Natural killer cell (primary cell): ENCODE measurements at places on chromosomes 1 and 21. TPM values are rescaled to one million over a fixed set of nuclear protein-coding genes. Genes with fewer than 3 reads are reported as not detected.

MAEL gene
- total RNA-seq = not detected

DNA sequence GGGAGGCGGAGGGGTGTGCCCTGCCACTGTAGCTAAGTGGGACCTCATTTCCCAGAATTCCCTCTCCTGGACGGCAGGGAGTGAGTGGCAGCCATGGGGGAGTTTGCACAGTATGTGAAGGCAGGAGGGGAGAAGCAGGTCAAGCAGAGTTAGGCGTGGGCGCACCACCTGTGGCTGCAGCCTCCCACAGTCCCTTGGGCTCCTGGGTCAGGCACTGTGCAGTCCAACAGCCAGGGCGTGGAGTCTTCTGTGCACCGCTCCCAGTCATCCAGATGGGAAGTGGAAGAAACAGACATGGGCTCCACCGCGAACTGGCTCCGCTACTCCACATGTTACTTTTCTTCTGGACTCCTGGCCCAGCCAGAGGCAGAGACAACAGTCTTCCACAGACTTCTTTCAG lies 85.4 kb upstream of the TIAM1 start:
- no peak overlapping the region for H3K4me3 ChIP-seq
- no peak overlapping the region for H3K27ac ChIP-seq
- no peaks in the 10 kb centered on the region for H3K4me1 ChIP-seq
- H3K36me3 ChIP-seq = no peaks in the 10 kb centered on the region

DNA sequence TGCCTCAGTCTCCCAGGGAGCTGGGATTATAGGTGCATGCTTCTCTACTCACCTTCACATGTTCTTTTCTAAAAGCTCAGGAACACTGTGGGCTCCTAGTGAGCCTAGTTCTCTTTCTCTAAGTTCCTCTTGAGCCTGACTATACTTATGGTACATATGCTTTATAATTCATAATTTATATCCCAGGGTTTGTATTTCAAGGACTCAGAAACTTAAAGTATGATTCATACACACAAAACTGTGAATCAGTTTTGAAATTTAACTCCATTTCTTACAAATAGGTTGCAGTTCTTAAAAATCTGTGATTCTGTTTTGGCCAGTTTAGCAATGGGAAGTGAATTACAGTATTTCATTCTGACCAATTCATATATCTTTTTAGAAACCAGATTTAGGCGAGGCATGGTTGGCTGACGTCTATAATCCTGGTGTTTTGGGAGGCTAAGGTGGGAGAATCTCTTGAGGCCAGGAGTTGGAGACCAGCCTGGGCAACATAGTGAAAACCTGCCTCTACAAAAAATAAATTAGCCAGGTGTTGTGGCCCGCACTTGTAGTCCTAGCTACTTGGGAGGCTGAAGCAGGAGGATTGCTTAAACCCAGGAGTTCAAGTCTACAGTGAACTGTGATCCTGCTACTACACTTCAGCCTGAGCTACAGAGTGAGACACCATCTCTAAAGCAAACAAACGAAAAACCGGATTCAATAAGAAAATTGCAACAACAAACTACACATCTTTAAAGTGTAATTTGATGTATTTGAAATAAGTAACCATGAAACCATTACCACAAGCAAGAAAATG lies 15.6 kb downstream of the RASAL2 start:
- H3K27ac ChIP-seq = no peak overlapping the region
- no peaks in the 10 kb centered on the region for H3K4me1 ChIP-seq

DNA sequence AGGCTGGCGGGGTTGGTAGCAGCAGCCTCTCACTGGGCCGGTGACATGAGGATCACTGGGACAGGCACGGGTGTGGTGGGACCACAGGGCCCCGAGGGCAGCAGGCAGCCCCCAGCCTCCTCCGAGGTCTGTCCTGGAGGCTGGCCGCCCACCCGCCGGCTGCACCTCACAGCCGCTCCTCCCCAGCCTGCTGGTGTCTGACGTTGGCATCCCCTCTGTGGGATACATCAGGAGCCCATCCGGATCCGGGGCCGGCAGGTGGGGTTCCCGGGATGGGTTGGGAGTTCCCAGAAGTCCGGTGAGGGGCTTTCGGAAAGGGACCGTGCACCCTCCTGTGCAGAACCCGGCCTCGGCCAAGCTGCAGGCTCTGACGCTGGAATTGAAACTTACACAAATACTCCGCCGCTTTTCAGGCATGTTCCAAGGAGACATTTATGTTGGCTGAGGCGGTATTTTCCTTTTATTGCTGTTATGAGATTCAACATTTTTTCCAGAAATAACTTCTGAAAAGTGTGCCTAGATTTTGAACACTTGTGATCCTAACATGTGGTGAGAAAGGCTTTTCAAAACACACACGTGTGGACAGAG lies 142.1 kb upstream of the ARHGEF16 start:
- peaks cover 6% of the 10 kb centered on the region for H3K27me3 ChIP-seq
- no peak overlapping the region for H3K27ac ChIP-seq
- no peak for DNase-seq
- no peak overlapping the region for H3K4me3 ChIP-seq
- H3K4me1 ChIP-seq = peaks cover 11% of the 10 kb centered on the region
- H3K36me3 ChIP-seq = no peaks in the 10 kb centered on the region

FLG gene
- total RNA-seq = not detected

DNA sequence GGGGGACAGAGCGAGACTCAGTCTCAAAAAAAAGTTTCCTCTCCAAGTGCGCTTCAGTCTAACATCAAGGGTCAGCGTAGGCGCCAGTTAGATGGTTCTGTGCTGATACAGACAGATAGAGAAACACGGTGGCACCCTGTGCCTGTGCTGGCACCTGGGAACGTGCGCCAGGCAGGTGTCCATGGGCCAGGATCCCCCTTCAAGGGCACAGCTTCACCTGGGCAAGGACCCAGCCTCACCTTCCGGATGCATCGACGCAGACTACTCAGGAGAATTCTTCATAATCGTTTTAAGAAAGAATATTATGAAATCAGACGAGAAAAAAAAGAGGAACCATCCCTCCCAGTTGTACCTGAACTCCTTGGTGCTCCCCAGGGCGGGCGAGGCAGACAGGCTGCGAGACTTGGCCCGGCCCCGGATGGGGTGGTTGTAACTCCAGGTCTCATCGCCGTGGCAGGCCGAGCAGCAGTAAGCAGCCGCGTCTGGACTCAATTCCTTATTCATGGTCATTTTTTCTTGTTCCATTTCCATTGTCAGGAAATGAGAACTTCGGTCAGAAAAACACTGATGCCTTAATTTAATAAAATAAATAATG lies 13.3 kb downstream of the NADK start:
- no peak overlapping the region for H3K4me3 ChIP-seq
- H3K27me3 ChIP-seq = no peaks in the 10 kb centered on the region
- H3K27ac ChIP-seq = no peak overlapping the region
- peaks cover 40% of the 10 kb centered on the region for H3K36me3 ChIP-seq

DNA sequence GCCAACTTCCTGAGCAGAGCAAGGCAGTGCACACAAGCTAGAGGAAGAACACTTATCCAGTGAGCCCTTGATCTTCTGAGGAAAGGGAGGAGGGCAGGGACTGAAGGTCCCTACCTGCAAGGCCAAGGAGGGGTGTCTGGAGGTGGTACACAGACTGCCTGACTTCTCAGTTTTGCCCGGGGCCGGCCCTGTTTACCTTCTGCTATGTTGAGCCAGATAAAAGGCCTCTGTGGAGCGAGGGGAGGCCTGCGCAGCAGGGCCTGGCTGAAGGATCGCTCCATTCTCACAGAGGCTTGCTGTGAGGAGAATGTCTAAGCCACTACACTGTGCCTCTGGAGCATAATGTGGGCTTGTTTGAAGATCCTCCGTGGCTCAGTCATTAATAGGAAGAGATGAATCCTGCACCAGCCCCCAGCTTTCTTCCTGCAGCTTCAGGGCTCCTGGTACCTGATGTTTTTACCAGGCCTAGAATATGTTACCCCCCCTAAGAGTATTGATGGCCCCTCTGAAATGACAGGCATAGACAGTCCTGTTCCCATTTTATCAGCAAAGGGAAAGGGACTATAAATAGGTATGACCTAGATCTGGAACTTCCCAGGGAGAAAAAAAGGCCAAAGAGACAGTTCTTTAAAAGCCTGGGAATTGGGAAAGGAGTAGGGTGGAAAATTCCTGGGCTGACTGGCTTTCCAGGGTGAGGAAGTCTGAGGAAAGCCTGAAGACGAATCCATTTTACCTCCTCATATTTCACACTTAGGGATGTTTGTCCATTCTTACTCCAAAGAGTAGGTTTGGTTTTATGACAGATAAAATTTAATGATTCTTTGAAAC lies 4.7 kb downstream of the POGK start:
- H3K27me3 ChIP-seq = no peaks in the 10 kb centered on the region
- DNase-seq = no peak
- H3K36me3 ChIP-seq = peaks cover 65% of the 10 kb centered on the region
- no peak overlapping the region for H3K27ac ChIP-seq

CRYAA gene
- total RNA-seq = not detected

DNA sequence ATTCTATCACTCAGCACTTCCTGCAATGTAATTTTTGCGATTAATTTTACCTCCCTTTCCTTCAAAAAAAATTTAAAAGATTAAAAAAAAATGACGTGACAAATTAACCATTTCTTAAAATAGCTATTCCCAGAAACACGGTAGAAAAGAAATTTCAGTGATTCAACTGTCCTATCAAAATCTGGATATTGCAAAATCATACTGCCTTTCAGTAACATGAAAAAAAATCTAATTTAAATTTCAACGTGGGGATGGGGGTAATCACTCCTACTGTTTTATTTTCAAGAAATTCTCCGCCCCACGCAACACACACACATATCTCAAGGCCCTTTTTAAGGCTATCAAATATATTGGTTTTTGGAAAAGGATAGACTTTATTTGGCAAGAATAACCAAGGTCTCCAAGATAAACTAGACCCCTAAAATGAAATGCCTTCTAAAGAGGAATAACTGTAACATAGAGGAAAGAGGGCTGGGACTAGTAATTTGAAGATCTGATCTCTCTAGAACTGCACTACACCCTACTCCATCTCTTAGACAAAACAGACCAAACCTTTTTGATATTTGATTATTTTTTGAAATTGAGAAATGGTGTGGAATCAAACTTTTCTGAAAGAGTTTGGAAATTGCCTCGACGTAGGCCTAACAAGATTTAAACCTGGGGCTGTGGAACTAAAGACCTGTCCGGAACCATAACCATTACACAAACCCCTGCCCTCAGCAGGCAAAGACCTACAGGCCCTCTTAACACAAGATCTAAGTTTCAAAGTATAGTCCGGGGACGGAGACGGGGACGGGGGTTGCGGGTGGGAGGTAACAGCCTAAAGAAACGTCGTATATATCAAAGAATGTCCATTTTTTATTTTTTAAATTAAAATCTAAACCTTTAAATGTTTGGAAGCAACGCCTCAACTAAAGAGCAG lies 941 bp downstream of the ARNT start:
- DNase-seq = no peak
- no peaks in the 10 kb centered on the region for H3K27me3 ChIP-seq
- no peaks in the 10 kb centered on the region for H3K36me3 ChIP-seq

- DNase-seq = no peak
- no peaks in the 10 kb centered on the region for H3K27me3 ChIP-seq
- H3K27ac ChIP-seq = peak overlapping the region; percentile 71
Measured at GRCh38 chr1:155910621-155911121, 478 bp downstream of the RIT1 start.

LHX8 gene
- total RNA-seq = not detected

CELA3B gene
- total RNA-seq = not detected

DNA sequence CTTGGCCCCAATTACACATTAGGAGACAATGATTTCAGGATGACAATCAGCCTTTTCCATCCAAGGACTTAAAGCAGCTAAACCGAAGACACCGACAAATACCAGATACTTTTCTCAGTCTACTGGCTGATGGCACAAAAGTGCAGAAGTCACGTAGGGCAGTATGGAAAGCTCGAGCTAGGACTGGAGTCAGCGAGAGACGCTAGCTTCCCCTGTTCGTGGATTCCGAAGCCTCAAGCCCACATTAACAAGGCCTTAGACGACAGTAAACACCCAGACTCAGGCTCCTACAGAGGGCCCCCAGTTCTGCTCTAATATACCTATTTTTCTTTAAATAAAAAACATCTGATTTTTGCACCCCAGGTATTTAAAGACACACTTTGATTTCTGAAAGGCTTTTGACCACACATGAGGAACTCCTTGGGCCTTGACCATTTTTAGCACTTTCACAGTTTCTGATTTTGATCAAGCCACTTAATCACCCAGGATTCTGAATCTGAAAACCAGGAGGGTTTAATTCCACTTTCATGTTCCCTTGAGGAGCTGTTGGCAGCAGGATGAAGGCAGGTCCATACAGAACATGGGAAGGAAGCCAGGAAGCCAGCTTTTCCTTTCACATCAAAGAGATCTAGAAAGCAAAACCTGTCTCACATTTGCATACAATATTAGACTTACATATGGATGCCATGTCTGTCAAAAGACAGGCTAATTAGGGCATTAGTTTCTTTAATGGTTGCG lies 204.1 kb downstream of the GABPA start:
- no peak overlapping the region for H3K27ac ChIP-seq
- H3K36me3 ChIP-seq = no peaks in the 10 kb centered on the region
- H3K4me1 ChIP-seq = no peaks in the 10 kb centered on the region

DNA sequence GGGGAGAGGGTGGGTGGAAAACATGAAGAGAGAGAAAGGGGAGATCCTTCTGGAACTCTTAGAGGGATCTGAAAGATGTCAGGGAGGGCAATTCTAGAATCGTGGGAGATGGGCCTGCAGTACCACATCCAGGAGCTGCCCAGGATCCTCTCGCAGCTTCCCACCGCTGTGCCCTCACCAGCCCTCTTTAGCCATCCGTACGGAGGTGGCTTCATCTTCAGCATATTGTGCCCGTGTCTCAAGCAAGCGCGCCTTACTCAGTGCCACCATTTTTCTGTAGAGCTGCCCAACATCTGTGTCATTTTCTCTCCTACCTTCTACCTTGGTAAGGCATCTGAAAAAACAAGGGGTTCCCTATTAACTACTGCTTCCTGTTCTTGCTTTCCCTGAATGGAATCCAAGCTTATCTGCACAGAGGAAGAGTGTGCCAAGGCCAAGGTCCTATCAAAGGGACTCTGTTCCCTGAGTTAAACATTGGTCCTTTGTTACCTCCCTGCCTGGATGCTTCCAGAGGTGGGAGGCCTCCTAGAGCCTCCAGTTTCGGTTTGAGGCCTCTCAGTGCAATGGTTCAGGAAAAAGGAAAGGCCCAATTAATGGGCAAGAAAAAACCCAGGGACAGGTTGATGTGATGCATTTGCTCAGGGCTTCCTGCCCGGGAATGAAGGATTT lies 23.2 kb downstream of the C1orf116 start:
- H3K27me3 ChIP-seq = no peaks in the 10 kb centered on the region
- no peaks in the 10 kb centered on the region for H3K36me3 ChIP-seq
- no peak for DNase-seq
- no peak overlapping the region for H3K4me3 ChIP-seq

DNA sequence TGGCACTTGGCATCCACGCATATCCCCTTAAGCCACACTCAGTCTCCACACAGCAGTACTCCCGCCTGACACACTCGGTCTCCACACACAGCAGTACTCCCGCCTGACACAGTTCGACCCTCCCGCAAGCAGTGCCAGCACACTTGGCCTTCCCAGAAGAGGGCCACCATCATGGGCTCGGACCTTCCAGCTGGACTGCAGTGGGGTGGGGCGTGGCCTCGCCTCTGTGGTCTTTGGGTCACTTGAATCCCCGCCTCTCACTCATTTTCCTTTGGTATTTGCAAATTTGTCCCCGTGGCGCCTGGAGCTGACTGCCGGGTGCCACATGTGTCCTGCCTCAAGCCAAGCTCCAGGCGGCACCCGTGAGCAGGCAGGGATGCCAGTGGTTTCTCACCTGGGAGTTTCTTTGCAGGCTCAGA lies 63.7 kb downstream of the FAAP20 start:
- H3K4me1 ChIP-seq = peaks cover 37% of the 10 kb centered on the region
- DNase-seq = no peak
- H3K27me3 ChIP-seq = no peaks in the 10 kb centered on the region
- H3K27ac ChIP-seq = no peak overlapping the region
- H3K4me3 ChIP-seq = no peak overlapping the region
- H3K36me3 ChIP-seq = no peaks in the 10 kb centered on the region

PRRX1 gene
- not detected for total RNA-seq
